Globus pallidus (tissue), 1 donor: ENCODE measurements at places on chromosomes 12 and 14.

DNA sequence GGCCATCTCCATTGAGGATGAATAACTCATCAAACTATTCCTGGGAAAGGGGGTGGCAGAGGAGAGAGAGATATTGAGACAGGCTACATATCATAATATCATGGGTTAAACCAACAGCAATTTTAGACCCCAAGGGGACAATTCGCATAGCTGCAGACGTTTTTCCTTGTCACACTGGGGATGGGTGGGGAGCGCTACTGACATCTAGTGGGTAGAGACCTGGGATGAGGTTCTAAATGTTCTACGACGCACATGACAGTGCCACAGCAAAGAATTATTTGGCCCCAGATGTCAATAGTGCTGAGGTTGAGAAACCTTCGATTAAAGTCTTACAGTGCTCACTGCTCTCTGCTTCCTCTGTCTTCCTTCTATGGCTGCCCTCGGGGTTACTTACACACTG is 425.6 kb downstream of the NRXN3 start:
- no peak for DNase-seq

DNA sequence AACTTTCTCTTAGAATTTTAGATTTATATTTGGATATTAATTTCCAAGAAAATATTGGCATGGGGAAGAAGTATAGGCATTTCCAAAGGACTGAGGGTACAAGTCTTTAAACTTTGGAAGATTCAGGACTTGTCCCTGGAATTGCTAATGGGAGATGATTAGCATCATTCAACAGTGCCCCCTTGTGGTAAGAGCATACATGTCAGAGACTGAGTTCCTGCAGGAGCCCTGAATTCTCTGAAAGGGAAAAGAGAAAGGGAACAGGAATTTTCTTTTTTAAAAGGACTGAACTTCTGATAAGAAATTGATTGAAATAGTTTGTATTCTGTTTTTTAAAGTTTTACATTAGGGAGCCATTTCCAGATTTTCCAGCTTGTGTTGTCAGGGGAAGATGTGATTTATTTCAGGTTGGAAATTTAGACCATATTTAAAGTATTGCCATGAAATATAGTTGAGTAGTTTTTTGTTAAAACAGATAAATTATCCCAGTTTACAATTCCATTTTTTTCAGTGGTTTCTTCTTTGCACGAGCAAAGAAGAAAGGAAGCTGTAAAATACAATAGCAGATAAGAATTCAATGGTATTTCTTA is 44.0 kb upstream of the REP15 start:
- peak; percentile 73 for DNase-seq

- no peak for DNase-seq
Observed at GRCh38 chr12:93847517-93848474, 170.6 kb downstream of the CRADD start.

DNA sequence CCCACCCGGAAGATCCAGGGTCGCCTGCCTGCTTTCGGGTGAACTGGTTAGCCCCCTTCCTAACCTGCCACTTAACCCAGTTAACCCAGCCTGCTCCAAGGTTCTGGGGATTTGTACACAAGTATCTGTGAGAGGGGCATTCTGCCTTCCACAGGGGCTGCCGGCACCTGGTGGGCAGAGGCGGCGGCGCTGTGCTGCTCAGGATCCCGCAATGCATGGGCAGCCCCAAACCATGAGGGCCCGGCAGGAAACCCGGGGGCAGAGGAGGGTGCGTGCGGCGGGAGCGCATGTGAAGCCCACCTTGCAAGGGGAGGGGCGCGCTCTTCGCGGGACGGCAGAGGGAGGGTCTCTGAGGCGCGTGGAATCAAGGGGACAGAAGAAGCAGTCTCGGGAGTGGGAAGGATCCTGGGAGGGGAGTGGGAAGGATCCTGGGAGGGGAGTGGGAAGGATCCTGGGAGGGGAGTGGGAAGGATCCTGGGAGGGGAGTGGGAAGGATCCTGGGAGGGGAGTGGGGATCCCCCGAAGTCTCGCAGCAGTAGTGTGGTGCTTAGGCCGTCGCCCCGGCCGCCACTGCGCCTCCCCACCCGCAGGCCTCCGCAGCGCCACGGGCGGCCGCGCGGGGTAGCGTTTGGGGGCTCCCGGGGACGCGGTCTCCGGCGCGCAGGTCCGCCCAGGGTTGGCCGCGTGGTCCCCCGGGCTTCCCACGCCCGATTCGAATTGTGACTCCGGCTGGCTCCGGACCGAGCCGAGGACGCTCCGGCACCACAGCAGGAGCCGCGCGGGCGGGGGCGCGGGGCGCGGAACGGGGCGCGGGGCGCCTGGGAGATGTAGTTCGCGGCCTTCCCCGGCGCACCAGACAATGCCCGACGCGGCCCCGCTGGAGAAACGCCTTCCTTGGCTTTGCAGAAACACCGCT is 4.9 kb upstream of the MTA1 start:
- DNase-seq, result peak; percentile 69

GRCh38 chr14:65101631-65102440 is 481 bp downstream of the MAX start:
- no peak for DNase-seq
